ENCODE measurements at places on chromosomes 11 and 22.

DNA sequence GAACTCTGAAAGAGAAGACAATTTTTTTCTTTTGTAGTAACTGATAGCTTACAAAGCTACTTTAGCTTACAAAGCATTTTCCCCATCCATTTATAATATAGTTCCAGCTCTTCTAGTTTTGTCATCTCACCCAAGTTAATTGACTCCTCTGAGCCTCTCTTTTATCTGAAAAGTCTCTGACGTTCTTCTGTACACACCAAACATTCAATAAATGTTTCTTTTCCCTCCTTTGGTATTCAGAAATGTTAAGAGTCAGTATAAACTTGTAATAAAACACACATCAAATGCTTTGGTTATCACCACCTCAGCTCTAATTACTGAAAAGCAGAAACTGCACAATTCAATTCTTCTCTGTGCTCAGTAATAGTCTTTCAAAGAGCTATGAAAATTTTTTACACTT lies 5.9 kb downstream of the CCDC90B start:
- DNase-seq: no peak

GRCh38 chr11:126446581-126446980 lies 91.1 kb downstream of the ST3GAL4 start:
- no peak for DNase-seq

- DNase-seq: no peak
Measured at GRCh38 chr11:121486054-121486453, 33.3 kb upstream of the SORL1-AS1 start.

DNA sequence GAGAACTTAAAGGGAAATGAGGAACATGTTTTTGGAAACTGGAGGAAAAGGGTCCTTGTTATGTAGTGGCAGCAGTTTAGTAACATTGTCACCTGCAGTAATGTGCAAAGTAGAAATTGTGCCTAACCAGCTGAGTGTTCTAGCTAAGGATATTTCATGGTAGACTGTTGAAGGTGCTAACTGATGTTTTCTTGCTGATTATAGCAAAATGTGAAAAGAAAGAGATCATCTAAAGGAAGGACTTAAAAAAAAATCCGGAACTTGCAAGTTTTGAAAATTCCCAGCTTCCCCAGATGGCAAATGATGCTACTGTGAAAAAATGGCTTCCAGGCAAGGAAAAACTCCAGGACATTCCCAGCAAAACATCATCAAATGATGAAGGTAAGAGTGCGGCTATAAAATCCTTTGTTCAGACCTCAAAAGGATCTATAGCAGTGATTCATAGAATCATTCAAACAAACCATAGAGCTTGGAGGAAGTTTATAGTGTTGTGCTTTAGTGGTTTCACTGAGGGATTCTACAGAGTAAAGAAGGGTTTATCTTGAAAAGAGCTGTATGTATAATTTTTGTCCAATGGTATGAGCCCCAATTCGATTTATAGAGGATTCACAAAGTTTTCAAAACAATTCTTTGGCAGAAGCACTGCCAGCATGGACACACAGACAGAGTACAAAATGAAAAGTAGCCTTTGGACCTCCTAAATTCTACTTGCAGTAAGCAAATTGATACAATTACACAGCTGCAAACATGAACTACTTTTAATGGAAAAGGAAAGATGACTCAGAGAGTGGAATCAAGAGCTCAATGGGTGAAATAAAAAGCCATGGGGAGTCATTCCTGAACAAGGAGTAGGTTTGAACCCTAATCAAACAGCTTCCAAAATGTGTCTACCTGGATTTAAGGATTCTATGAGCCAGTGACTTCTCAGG lies 4.3 kb upstream of the TRIM44 start:
- no peak for DNase-seq

- no peak for DNase-seq
Measured at GRCh38 chr22:39309364-39309861, 10.0 kb downstream of the RPL3 start.

DNA sequence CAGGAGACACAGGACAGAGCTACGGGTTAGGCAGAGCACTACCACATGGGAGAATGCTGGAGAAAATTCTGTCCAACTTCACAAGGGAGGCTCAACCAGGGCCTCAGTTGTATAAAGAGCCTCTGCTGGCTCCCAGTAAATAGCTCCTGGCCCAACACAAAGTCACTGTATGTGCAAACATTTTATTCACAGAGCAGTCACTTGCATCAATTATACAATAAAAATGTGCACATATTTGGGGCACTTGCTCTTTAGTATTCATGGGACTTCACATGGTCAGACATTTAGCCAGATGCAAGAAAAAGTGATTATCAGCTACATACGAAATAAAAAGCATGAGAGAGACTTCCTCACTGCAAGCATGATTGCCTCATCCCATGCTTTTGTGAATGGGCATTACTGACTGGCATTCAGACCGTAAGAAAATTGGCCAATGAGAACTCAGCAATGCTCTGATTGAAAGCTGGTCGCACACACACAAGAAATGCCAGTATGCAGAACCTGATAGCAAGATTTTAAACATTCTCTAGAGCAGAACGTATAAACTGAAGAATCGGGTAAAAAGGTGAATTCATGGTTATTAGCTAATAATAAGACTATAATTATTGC lies 39.4 kb downstream of the BLID start:
- no peak for DNase-seq

DNA sequence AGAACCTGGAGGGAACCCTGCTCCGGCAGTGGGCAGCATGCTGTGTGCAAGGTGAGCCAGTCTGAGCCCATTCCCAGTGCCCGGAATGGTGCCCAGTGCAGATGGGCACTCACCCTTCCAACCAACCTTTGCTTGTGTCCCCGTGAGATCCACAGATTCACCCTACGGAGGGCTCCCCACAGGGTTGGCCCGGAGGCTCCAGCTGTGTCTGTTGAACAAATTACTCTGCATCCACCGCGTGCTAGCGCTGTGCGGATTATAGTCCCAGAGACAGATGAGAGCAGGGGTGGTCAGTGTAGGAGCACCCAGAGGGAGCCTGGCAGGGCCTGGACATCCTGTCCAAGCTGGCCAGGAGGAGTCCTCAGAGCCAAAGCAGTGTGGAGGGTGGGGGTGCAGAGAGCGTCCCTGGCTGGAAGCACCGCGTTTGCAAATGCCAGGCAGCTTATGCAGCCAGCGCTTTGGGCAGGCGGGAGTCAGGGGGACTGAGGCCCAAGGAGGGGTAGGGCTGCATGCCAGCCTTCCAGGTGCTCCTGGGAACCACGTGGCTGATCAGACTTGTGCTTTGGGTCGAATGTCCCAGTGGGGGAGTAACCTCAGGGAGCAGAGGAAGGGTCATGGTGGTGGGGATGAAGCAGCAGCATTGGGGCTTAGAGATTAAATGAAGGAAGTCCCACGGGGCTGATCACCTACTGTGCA lies 80.5 kb downstream of the KCNQ1 start:
- DNase-seq: no peak

DNA sequence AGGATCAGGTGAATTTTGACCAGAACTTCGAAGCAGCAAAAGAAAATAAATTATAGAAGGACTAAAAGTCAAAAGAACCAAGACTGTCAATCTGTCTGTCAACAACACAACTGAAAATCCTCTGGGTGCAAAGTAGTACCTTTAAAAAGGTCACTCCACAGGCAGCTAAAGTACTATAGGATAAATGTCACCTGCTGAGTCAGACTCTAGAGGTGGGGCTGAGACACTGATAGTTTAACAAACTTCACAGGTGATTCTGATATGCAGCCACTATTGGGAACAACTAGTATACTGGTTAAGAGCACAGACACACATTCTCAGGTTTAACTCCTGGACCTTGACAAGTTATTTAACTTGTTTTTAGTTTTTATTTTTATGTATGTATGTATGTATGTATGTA lies 107.3 kb downstream of the FCHSD2 start:
- DNase-seq: no peak

GRCh38 chr11:96538104-96538503 lies 148.3 kb downstream of the JRKL start:
- no peak for DNase-seq

- no peak for DNase-seq
Measured at GRCh38 chr22:48083502-48083901, 1321.1 kb downstream of the TBC1D22A start.

- no peak for DNase-seq
Measured at GRCh38 chr22:48520884-48521588, 1306.6 kb downstream of the BRD1 start.

DNA sequence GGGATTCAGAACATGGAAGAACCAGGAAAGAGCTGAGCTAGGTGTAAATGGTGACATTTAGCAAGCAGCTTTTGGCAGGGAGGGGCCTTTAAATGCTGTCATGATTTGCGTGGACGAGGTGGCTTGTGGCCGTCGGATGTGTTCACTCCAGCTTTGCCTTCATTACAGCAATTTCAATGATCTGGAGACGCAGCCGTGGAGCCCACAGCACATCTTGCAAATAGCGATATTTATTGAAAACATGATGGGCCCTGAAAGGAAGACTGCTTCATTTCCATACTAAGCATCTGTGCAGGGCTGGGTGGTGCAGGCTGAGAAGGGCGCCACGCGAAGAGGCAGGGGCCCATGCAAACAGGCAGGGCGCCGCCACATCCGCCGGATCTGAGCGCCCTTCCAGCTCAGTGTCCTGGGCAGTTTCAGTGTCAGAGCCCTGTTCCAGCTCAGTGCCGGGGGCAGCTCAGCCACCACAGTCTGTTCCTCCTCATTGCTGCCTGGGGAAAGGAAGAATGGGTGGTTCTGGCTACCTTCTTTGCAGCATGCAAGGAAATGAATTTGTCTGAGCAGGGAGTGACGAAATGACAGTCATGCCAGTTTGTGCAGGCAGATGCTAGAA lies 111.1 kb upstream of the TTC12 start:
- DNase-seq: no peak

GRCh38 chr22:45284705-45285262 lies at the start of gene UPK3A:
Gene UPK3A, plus strand, starts transcription at chr22:45284949. Its CDS starts 65 bp downstream, at chr22:45285014.
- DNase-seq: no peak

DNA sequence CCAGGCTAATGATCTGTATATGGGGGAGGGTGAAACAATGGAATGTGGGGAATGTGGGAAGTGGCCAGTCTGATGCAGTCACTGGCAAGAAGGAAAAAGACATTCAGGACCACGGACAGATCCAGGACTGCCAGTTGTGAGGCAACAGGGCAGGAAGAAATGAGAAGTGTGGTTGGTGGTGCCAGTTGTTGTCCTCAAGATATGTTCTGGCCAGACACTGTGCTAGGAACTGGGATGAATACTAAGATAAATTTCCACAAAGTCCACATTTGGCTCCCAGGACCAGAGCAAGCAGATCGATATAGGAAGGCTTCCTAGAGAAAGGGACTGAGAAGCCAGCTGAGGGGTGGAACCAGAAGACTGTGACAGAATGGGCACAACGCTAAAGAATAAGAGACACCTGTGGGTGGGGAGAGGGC lies 6.8 kb upstream of the TPBGL start:
- DNase-seq: peak; percentile 30

GRCh38 chr22:35054064-35054463 lies 11.9 kb upstream of the ISX start:
- DNase-seq: no peak

GRCh38 chr11:129457321-129457720 lies 81.7 kb downstream of the BARX2 start:
- no peak for DNase-seq

DNA sequence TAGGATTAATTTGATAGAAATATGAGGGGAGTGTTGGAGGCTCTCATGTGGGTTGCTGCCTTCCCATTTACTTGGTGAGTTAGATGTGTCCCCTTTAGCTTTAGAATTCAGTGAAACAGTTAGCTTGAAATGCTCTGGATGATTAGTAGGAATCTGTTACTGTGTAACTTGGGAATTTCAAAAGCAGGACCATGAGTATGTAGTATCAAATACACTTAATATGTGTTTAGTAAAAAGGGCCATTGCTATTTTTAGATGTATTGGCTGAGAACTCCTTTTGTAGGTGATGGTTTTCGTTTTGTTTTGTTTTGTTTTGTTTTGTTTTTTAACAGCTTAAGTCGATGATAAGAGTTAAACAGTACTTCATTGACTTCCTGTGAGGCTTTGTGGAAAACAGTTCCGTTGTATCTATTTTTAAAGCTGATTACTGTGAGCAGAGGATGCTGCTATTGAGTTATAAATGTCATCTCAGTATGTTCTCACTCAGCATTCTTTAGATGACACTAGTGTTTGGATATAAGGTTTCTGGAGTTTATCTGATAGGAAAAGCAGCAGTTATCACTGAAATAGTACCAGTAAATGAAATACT lies 53.5 kb downstream of the MCAM start:
- no peak for DNase-seq

GRCh38 chr22:29385748-29386147 lies 2.6 kb downstream of the AP1B1 start:
- DNase-seq: no peak

- no peak for DNase-seq
Measured at GRCh38 chr11:59240322-59240721, 27.6 kb upstream of the MPEG1 start.

- DNase-seq: no peak
Measured at GRCh38 chr11:119363851-119364590, 17.5 kb downstream of the USP2 start.

GRCh38 chr11:83061883-83062282 lies 9.8 kb downstream of the RAB30 start:
- DNase-seq: no peak

DNA sequence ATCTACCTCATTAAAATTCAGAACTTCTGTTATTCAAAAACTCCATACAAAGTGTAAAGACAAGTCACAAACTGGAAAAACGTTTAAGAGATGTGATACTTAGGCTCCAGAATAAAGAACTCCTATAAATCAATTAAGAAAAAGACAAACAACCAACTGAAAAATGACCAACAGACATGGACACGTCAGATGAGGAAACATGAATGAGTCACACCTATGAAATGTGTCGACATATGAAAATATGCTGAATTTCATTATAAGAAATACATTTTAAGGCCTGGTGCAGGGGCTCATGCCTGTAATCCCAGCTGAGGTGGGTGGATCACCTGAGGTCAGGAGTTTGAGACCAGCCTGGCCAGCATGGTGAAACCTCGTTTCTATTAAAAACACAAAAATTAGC lies 78.7 kb downstream of the ENTHD1 start:
- DNase-seq: peak; percentile 24

DNA sequence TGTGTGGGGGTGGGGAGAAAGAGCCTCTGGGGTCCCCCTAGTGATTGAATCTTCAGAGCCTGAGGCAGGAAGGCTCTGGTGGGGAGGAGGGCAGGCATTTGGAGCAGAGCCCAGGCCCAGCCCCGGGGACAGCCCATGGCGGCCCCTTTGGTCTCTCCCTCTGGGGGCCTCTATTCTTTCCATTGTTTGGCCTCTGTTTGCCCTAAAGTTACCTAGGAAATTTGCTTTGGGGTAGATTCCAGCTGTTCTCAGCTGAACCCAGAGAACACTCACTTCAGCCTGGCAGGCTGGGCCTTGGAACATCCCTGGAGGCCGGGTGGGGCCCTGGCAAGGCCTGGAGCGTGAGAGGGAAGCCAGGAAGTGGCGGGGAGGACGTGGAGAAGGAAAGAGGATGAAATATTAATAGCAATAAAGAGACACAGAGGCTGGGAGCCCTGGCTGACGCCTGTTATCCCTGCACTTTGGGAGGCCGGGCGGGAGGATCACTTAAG lies 22.9 kb upstream of the A4GALT start:
- peak; percentile 64 for DNase-seq

GRCh38 chr11:27294654-27295053 lies 68.4 kb downstream of the CCDC34 start:
- no peak for DNase-seq

GRCh38 chr11:17793642-17794170 lies 59.1 kb downstream of the KCNC1 start:
- no peak for DNase-seq

Data from fibroblast of skin of left quadriceps (primary cell).